ENCODE measurements at places on chromosomes 4 and X.

- no peak for DNase-seq
Observed at GRCh38 chrX:103941201-103941975, 21.0 kb upstream of the TMSB15B start.

DNA sequence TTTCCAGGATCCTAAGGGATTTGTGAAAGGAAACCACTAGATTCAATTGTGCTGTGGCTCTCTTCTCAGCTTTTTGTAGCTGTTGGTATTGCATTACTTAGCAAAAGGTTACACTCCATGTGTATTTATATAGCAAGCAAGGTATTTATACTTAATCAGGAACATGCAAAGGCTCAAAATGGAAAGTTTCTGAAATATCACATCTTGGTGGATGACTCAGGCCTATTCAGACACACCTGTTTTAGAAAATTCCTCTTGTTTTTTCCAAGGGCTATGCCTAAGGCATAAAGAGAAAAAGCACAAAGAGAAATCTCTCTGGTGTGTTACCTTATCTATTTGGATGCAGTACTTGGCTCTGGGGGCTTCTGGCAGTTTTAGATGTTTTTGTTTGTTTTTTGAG is 144.4 kb upstream of the GALNT7 start:
- no peak for DNase-seq

DNA sequence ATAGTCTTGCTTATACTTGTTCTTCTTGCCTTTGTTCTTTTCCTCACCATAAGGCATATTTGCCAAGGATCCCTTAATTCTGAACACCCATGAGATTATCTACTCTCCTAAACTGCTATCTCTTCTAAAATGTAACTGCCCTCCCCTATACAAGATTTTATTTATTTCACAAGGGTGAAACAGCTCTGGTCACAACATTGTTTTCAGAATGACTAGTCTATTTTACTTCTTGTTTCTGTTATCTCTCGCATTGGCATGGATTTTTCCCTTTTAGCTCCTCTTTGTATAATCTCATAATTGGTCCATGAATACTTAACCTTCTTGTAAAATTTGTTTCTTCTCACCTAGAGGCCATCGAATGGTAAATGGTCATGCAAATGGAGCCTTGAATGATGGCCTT is 17.2 kb upstream of the COL25A1 start:
- no peak for DNase-seq

GRCh38 chrX:152813206-152813605 is 17.4 kb downstream of the CETN2 start:
- no peak for DNase-seq

- no peak for DNase-seq
Observed at GRCh38 chr4:98996056-98996764, 689 bp downstream of the METAP1 start.

GRCh38 chr4:53365486-53366300 is at the start of gene SCFD2:
SCFD2 (minus strand) TSS chr4:53366061.
- DNase-seq: peak; percentile 97

DNA sequence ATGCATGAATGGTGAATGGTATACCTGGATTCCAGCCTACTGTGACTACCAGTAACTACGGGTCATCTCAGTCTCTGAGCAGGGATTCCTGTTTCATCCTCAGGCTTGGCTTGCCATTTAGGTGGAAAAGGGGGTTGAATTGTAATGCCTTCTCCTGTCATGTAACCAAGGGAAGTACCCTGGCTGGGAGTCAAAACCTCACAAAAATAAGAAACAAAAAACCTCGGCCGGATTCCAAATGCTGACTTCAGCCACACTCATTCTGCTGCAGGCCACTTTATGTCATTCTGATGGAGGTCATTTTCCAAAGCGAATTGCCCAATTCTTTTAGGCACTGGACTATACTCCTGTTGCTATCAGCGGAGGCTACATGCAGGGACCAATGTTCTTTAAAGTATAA is 324.7 kb downstream of the LDB2 start:
- no peak for DNase-seq

DNA sequence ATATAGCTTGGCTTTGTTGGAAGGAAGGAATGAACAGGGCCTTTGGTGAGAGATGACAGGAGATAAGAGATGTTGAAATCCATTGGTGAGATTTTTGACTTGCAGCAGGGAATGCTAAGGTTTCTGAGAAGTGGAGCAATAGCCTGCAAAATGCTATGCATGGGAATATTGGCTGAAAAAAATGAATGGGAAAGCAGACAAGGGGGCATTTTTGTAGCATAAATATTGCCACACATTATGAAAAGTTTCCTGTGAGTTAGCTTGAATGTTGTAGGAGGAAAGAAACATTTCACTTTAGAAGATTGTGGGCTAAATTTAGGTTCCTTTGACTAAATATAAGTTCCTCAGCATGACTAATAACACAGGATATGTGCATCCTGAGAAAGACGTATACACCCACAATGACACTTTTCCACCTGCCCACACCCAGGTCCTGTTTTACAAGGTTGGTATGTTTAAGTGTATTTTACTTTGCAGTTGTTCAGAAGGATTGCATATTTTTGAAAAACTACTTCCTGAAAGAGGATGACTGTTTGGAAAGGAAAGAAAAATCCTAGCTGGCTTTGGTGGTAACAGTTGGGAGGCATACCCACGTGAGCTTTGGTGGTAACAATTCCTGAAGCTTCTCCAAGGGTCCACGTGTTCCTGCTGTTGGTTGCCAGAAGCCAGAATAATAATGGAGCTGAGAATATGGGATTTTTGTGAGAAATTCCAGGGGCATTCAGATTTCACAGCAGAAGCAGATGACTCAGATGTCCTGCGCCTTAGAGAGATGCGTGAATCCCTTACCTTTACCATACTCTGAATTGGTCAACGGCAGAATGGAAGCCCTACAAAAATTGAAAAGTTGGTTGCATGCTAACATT is 28.5 kb downstream of the PHEX start:
- no peak for DNase-seq

DNA sequence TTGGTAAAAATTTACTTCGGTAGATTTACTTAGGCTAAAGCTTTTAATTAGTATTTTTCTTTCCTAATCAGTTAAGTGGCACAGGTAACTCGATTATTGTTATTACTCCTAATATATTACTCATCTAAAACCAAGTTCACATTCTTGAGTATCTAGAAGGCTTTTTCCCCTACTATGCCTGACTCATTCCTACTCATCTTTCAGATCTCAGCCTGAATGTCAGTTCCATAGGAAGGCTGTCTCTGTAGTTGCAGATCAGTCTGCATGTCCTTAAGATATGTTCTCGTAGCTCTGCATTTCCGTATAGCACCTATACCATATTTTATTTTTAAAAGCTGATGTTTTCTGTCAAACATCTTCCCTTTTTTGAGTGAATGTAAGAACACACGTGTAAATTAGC is 5.9 kb upstream of the FAM184B start:
- DNase-seq: no peak

DNA sequence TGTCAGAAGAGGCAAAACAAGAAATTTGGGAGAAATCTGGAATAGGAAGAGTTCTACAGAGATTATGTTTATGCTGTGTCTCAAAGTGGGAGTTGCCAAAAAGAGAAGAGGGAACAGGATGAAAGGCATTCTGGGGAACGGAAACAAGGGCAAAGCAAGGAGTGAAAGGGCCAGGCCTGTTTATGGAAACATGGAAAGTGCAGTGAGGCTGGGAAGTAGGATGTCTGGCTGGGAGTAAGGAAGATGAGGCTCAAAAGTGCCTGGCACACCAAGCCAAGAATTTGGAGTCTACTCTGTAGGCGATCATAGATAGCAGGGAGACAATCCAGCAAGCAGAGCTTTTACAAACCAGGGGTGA is 1.8 kb upstream of the CUL4B start:
- DNase-seq: no peak

- no peak for DNase-seq
Observed at GRCh38 chr4:99979872-99980271, 29.8 kb upstream of the H2AZ1 start.

DNA sequence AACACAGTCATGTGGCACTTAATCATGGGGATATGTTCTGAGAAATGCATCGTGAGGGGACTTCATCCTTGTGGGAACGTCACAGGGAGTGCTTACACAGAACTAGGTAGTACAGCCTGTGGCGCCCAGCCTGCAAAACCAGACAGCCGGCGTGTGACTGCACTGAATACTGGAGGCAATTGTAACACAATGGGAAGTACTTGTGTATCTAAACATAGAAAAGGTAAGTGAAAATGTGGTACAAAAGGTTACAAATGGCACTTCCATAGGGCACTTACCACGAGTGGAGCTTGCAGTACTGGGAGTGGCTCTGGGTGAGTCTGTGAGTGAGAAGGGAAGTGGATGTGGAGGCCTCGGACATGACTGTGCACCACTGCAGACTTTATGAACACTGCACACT is 5.2 kb downstream of the TLR3 start:
- no peak for DNase-seq

- DNase-seq: no peak
Observed at GRCh38 chr4:159562366-159562765, 459.5 kb downstream of the RAPGEF2 start.

GRCh38 chr4:115970859-115971258 is 857.4 kb upstream of the NDST4 start:
- no peak for DNase-seq

DNA sequence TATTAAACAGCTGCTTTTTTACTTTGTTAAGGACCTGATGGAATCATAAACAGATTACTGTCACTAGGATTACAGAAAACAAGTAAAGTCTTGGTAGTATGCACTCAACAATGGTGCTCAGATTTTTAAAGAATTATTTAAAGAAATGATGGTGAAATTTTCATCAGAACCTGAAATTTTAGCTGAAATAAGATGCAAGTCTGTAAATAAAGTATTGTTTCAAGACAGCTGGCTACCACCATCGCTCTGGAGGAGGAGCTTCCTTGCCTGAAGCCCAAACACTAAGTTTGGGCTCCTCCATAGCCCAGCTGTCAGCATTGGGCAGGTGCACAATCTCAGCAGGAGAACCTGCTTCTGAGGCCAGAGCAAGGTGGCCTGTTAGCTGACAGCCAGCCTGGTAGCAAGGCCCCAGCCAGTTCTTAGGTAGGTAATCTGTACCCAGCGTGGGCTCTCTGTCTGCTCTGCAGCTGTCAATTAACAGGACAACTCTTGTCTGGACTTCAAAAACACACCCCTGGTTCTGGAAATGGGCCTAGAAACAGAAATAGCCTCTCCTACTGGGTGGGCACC is 4.6 kb downstream of the GAB1 start:
- no peak for DNase-seq

- DNase-seq: no peak
Observed at GRCh38 chrX:105191878-105192277, 28.6 kb downstream of the TEX13A start.

- no peak for DNase-seq
Observed at GRCh38 chr4:46506876-46507275, 116.9 kb upstream of the GABRA2 start.

GRCh38 chr4:145840162-145840768 is 98.4 kb downstream of the ZNF827 start:
- no peak for DNase-seq

DNA sequence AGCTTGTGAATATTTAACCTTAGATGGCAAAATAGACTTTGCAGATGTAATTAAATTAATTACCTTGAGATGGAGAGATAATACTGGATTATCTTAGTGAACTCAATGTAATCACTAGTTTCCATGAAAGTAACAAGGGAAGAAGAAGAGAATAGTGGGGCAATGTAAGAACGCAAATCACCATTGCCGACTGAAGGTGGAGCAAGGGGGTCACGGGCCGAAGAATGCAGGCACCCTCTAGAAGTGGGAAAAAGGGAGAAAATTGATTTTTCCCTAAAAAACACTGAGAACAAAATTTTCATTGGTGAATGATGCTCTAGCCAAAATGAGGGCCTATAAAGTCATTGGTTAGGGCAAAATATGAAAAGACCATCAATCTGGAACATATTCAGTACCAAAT is 375.6 kb upstream of the EPHA5 start:
- DNase-seq: no peak

DNA sequence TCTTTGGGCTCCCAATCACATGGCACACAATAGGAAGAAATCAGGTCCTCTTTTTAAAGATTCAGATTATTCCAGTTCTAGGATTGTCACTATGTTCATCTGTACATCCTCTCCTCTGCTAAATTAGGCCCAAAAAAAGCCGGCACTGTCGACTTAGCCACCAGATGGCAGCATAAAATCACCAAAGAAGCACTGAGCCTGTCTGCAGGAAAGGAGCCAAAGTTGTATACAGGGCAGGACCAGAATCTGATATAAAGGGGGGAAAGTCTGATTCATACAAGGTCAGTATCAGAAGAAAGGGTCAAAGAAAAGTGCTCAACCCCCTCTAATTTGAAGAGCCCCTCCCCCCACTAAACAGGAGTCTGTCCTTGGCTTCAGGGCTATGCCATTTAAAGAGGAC is 292.5 kb downstream of the CHIC1 start:
- peak; percentile 40 for DNase-seq

DNA sequence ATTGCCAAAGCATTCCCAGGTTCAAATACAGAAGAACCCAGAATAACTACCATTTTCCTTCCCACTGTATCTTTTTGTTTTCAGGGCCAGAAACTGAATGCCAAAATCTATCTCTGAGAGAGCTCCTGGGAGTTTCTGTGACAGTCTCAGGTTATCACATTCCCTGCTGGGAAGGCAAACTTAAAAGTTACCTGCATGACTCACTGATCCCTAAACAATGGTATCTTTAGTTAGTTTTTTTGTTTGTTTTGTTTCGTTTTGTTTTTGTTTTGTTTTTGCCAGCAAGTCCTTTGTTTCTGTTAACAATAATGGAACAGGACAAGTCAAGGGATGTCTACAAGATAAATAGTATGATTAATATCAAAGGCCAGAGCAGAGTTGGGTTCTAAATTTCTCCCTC is 34.3 kb downstream of the PAPSS1 start:
- no peak for DNase-seq

DNA sequence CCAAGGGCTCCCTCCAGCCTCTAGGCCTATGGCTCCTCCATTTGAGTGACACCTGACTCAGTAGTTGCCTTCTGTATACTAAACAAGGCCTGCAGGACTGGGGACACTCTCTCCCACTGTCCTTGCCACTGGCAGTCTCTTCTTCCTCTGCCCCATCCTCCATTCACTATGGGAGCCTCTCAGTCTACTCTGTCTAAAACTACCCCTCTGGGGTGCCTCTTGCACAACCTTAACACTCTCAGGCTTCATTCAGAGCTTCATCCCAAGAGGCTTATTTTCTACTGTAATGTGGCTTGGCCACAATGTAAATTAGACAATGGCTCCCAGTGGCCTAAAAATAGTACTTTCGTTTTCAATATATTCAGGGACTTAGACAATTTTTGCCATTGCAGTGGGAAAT is 133.0 kb downstream of the ZC4H2 start:
- DNase-seq: no peak

DNA sequence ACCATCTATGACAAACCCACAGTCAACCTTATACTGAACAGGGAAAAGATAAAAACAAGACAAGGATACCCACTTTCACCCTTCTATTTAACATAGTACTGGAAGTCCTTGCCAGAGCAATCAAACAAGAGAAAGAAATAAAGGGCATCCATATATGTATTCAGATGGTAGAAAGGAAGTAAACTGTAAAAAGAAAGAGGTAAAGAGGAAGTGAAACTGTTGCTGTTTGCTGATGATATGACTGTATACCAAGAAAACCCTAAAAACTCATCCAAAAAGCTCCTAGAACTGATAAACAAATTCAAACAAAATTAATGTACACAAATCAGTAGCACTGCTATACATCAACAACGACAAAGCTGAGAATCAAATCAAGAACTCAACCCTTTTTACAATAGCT is 538.7 kb upstream of the PABPC4L start:
- no peak for DNase-seq

Data from activated T-cell treated with anti-CD3 and anti-CD28 coated beads for 24 hours (primary cell).